Naive thymus-derived CD4-positive, alpha-beta T cell (primary cell): ENCODE measurements at places on chromosomes 12 and 14.
A peak's percentile ranks its signal among the peaks of the same experiment; 100 is the strongest.

DNA sequence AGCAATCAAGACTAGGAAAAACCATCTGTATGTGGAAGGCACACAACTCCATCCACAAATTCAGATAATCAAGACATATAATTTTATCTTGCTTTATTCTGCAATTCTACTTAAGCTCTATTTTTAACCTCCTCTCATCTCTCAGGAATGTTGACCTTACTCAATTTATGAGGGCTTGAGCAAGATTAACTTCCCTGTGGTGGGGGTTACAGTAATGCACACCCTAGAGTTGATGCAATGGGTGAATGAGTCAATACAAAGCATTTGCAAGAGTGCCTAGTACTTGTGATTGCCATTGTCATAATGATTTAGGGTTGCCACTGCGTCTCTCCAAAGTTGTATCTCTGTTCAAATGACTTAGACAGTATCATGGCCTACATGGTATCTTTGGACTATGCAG lies 1598.4 kb upstream of the TMEM132C start:
- DNase-seq, result no peak

GRCh38 chr12:94172031-94172430 lies 23.7 kb downstream of the PLXNC1 start:
- no peak for DNase-seq

- DNase-seq, result no peak
Observed at GRCh38 chr12:123919980-123920360, 52.7 kb downstream of the CCDC92 start.

DNA sequence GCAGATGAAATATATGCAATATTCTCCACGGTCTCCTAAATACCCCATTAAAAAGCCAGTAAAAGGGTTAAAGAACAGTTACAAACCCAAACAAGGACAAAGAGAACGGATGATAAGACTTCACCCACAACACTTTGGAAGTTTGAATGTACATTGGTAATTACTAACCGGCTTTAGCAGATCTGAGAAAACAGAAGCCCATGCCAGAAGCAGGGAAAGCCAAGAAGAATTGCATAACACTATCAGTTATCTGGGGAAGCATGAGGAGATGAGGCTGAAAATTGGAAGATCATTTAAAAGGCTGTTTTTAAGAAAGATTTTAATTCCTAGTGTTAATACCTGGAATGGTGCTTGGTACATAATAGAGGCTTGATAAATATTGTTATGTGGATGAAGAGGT lies 55.6 kb upstream of the MYBPC1 start:
- no peak for DNase-seq

DNA sequence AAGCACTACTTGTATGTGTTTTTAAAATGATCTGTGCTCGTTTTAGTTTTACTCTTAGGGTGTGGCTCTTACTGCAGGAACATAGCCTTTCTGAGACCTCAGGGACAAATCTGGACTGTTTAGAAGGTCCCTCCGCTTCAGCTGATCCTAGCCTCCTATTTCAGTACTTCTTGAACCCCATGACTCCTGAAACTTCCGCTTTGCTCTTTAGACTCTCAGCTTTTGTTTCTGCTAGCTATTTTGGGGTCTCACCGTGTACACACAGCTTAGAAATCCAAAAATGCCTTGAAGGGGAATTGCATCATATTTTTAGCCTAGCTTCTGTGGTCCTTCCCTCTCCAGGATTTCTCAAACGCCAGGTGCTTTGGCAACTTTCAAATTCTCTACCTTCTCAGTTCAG lies 8.3 kb downstream of the OR11G2 start:
- DNase-seq, result no peak

GRCh38 chr14:97846156-97846555 lies 1049.0 kb downstream of the VRK1 start:
- no peak for DNase-seq

DNA sequence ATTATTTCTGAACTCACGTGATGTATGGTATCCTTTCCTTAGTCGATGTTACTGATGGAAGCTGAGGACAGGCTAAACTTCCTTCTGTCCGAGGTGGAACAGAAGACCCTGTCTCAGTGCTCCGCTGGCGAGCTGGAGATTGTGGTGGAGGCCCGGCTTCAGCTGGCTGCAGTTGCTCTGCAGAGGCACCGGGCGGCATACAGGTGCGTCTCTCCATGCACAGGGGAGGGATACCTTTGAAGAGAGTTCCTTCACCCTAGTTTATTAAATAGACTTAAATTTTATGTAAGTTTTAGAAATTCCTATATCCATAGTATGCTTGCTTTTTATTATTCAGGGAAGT lies 186.7 kb upstream of the NEDD1 start:
- DNase-seq, result peak; percentile 24

GRCh38 chr12:123135688-123136087 lies 15.2 kb downstream of the PITPNM2 start:
- no peak for DNase-seq

DNA sequence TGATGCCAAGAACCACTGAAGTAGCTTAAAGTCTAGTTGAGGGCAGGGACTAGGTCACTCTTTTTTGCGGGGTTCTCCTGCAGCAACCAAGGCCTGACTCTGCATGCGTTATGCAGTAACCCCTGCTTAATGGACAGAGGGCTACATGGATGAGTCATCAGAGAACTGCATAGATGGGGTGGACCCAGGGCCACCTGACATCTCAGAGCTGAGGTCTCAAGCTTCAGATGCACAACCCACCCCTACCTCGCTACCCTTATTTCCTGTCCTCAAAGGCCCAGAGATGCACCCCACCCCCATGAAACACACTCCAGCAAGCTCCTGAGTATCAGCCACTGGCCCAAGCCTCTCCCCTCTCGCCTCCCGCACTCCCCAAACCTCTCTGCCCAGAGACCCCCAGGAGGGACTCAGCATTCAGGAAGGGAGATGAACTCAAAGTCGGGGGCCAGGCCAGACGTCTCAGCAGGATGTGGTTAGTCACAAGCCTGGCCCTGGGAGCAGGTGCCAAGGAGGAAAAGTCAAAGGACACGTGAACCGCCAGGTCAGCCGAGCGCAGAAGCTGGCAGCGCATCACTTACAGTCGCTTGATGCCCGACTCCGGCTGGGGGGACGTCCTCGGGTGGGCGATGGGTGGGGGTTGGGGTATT lies 25.8 kb downstream of the SNRNP35 start:
- peak; percentile 6 for DNase-seq

DNA sequence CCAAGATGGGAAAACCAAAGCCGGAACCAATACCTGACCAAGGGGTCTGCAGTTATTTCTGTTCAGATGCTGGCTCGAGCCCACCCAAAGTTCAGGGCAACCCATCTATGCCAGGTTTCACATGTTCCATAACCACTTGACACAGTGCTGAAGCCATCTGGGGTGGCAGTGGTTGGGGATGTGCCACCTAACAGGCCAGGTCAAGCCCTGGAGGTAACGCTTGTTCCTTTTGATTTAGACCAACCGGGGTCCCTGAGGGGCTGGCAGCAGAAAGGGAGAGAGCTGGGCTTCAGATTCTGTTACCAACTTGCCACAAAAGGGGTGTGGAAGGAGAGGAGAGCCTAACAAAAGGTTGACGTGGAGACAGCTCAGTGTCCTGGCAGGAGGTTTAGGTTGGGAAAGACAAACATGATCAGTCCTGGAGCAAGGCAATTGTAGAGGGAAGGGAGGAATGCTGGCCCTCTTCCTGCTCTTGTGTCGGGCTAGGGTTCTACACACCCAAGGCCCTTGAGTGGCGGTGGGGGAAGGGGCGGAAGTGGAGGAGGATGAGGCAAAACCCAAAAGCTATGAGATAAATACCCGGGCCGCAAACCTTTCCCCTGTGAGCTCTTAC lies 31.9 kb downstream of the CACNA2D4 start:
- DNase-seq, result no peak

DNA sequence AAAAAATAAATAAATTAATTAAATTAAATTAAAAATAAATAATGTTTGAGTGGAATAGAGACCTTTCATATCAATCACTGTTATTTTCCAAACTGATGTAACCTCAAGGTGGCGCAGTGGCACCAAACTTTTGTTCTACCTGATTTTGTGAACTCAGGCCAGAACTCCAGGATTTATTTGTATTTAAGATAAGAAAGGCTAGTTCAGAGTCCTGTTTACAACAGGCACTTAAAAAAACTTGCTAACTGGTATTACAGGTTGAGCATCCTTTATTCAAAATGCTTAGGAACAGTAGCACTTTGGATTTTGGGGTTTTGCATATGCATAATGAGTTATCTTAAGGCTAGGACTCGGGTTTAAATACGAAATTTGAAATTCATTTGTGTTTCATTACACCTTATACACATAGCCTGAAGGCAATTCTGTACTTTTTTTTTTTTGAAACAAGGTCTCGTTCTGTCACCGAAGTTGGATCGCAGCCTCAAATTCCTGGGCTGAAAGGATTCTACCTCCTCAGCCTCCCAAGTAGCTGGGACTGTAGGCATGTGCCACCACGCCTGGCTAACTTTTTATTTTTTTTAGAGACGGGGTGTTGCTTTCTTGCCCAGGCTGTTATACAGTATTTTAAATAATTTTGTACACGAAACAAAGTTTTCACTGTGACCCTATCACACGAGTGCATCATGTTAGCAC lies 32.4 kb downstream of the YY1 start:
- DNase-seq, result no peak

DNA sequence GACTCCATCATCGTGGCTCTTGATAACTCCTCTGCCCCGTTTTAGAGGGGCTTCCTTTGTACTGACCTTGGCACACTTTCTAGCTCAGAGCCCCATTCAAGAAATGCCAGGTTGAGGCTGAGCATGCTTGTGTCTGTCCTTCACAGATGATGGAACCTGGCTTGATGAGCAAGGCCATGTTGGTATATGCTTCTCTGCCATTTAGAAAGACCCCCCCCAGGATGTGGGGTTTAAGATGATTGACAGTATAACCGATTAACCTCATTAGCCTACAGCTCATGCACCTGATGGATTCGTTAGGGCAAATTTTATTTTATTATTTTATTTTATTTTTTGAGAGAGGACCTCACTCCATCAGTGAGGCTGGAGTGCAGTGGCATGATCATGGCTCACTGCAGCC lies 21.0 kb downstream of the BATF start:
- DNase-seq, result peak; percentile 49

DNA sequence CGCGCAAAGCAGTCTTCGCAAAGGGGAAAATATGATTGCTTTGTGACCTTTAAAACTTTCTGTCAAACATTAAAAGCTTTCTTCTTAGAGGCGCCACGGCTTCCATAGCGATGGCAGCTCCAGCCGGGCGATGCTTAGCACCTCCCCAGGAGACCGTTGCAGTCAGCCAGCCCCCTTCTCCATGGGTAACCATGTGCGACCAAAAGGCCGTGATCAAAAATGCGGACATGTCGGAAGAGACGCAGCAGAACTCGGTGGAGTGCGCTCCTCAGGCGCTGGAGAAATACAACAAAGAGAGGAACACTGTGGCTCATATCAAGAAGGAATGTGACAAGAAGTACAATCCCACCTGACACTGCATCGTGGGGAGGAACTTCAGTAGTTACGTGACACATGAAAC lies 12.7 kb upstream of the STON2 start:
- no peak for DNase-seq

DNA sequence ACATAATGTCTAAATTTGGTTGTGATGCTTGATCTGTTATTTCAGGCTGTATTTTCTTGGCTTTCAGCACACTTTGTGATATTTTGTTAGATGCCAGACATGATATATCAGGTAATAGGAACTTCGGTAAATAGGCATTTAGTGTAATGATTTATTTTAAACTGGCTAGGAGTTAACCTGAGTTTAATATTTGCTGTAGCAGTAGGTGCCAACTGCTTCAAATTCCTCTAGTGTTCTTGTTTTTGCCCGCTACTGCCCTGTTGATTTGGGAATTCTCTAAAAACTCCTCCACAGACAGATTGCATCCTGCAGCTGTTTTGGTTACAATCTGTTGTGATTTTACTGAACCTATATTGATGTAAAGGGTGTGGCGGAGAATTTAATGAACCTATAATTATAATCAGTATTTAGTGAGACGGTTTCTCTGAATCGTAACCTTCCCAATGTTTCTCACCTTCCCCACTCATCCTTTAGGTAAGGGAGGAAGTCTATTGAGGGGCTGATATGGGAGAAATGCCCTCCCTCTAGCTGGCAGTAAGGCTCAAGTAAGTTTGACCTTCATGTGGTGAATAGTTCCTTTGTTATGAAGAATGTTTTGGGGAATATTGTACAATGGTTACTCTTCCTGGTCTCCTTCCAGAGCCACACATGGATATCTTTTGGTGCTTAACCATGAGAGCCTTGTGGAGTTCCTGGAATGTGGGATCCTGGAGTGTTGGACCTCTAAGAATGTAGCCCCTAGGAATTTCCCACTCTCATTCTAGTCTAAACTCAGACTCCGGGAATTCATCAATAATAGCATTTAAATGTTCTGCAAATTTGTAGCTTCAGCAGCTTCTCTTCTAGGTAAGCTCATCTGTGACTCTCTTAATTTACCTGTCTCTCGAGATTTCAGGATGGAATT lies 634.1 kb downstream of the FSCB start:
- DNase-seq, result no peak

GRCh38 chr14:48275301-48275700 lies 599.9 kb upstream of the MDGA2 start:
- DNase-seq, result no peak

DNA sequence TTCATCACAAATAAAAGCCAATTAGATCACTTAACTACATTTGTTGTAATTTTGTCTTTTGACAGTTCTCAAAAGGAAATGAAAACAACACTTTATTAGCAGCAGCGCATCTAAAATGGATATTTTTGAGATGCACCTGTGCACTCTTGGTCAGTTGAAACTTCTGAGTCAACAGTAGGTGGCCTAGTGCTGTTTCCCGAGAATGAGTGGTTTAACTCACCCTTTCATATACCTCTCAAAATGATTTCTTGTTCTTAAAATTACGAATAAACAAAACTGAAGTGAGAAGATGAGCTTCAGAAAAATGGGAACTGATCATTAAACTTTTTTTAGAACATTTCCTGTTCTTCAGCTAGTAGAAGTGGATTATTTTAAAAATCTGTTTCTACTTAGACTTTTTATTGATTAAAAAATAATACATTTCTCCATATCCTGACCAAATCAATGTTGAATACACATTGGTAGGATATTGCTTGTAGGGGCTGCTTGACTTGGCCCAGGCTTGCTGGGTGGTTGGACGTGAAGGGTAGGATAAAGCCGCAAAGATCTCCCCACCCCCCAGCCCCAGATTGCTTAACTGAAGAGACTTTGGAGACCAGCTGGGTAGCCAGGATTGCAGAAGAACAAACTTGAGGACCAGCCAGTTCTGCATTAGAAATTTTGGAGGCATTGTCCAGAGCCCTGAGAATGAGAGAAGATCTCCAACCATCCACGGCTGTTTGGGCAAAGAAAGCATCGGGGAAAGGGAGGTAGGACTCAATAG lies 22.3 kb upstream of the STK38L start:
- no peak for DNase-seq

- no peak for DNase-seq
Observed at GRCh38 chr14:90820958-90821357, 4.7 kb upstream of the TTC7B start.

GRCh38 chr12:75722714-75723200 lies 211.3 kb upstream of the KRR1 start:
- DNase-seq, result peak; percentile 26

- no peak for DNase-seq
Observed at GRCh38 chr12:112595410-112595809, 176.7 kb downstream of the PTPN11 start.
